ENCODE measurements at places on chromosomes 16 and 17.
A peak's percentile ranks its signal among the peaks of the same experiment; 100 is the strongest.

GRCh38 chr17:72576289-72576759 lies 455.5 kb downstream of the SOX9 start:
- DNase-seq = no peak

- DNase-seq = no peak
Measured at GRCh38 chr17:31838636-31839225, 20.3 kb downstream of the COPRS start.

DNA sequence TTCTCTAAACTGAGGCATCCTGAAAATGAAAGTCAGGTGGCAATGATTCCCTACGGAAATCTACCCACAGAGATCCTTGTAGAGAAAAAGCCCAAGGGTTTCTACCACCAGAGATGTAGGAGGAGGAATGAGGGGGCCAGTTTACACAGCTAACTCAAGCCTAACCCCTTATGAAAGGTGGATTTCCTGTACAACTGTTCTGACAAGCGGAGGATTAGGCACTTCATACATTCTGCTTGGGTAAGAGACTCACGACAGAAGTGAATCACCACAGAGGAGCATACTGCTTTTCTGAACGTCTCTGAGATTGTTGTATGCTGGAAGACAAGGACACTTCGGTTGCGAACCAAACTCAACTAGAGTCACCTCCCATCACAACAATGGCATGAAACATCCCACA lies 72.7 kb downstream of the SMG6 start:
- DNase-seq = peak; percentile 14

GRCh38 chr16:27665881-27666280 lies 115.9 kb downstream of the KATNIP start:
- no peak for DNase-seq

DNA sequence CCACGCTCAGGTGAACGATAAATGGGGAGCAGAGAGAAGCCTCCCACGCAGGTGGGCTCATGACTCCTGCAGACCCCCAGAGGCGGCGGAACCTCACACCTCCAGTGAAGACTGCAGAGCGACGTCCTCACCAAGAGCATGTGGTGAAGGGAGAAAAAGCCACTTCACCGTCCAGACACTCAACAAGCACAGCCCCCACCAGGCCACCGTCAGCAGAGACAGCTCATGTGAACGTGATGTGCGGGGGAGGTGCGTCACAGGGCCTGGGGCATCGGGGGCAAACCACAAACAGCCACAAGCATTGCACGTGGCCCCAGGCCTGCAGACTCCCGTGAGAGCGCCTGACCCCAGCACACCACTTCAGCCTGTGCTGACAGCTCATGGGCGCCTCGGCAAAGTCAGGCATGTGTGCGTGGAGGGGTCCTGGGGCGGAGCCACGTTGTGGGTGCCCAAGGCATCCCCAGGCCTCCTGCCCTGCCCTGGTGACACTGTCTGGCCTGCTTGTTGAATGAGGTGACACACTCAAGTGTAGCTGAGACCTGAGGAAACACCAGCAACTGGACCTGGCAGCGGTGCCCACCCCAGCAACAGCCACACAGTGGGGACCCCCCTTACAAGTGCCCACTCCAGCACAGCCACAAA lies 19.0 kb downstream of the LMF1 start:
- DNase-seq = no peak

DNA sequence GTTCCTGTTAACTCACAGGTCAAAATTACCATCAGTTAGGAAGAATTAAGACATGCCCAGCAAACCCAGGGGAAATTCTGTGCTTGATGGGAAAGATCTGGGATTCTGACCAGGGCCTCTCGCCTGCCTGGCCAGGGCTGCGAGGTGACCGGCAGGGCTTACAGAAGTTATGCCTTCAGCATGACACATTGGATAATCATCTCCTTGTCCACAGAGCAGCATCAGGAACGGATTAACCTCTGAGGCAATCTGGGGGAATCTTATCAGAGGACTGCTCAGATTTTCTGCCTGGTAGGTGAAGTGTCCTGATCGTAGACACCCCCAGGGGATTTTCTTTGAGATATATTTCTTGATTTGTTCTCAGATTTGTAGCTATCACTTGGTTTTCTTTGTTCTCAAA lies 172.5 kb downstream of the HS3ST3A1 start:
- DNase-seq = peak; percentile 91

DNA sequence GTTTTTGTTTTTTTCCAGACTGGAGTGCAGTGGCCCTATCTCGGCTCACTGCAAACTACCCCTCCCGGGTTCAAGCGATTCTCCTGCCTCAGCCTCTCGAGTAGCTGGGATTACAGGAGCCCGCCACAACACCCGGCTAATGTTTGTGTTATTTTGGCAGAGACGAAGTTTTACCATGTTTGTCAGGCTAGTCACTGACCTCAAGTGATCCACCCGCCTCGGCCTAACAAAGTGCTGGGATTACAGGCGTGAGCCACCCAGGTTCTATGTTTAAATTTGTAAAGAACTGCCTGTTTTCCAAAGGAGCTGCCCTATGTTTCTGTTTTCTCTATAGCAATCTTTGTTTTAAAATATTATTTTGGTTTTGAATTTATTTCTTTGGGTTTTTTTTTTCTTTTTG lies 13.8 kb upstream of the C16orf87 start:
- no peak for DNase-seq

DNA sequence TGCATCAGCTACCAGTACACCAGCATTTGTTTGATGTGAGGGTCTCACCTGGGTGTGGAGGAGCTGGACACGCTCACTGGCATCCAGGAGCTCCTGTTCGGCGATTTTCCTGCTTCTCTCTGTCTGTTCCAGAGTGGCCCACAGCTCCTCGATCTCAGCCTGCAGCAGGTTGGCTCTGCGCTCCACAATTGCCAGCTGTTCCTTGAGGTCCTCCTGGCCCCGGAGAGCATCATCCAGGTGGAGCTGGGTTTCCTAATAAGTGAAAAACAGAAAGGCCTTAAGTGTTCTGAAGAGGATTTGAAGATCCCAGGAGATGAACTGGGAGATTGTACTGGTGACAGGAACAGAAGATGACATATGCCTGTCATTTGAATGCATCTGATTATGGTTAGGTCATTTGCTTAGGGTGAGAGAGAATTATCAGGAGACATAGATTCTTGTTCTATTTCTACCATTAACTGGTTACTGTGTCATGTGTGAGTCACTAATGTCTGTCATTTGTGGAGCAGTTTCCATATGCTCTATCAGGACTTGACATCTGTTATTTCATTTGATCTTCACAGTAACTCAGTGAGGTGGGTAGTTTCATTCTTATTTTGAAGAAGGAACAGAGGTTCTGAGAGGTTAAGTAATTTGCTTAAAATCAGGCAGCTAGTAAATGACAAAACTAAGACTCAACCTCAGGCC lies 21.5 kb upstream of the MYH13 start:
- DNase-seq = no peak

DNA sequence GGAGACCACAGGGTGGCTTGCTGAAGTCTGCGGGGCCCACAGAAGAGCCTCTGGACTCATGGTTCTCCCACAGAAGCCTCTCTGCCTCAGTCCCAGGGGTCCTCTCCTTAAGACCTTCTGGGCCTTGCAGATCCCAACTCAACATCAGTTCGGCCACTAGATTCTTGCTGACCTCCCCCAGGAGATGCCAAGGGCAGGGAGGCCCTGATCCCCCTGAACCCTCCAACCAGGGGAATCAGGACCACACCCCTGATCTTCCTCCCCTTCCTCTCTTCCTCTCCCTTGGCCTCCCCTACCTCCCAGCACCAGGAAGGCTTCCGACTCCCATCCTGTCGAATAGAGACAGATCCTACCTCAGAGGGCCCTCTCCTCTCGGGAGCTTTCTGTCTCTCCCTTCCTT lies 53.4 kb downstream of the NOS2 start:
- no peak for DNase-seq

GRCh38 chr17:9977180-9977575 lies 72.1 kb upstream of the RCVRN start:
- no peak for DNase-seq

- DNase-seq = no peak
Measured at GRCh38 chr16:69407702-69408323, 16.6 kb upstream of the CYB5B start.

DNA sequence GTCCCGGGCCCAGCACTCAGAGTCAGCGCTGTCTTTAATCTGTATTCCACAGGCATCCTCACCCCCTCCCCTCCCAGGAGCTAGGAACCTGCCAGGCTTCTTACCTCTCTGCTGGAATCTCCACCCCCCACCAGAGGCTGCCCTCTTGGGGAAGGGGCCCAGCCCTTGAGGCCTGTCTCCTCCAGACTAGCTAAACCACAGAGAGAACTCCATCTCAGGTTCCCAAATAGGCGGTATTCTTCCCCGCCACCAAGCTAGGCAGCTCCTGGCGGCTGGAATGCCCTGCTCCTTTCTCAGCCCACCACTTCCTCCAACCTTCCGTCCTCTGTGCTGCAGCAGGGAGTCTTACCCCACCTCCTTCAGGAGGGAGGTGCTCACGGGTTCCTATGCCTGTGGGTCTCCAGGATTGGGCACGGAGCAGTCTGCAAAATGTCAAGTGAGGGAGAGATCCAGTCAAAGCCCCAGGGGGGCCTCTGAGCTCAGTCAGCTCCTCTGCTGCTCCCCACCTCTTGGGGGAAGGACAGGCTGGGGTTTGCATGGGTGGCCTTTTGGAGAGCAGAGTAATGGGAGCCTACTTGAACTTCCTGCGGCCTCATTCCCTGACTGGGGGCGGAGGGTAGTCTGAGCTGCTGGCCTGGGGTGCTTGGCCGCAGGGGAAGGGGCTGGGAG lies 55.7 kb downstream of the SREBF1 start:
- peak; percentile 67 for DNase-seq

Data from ELR (cell line).